ENCODE measurements at places on chromosomes 5 and 9.

DNA sequence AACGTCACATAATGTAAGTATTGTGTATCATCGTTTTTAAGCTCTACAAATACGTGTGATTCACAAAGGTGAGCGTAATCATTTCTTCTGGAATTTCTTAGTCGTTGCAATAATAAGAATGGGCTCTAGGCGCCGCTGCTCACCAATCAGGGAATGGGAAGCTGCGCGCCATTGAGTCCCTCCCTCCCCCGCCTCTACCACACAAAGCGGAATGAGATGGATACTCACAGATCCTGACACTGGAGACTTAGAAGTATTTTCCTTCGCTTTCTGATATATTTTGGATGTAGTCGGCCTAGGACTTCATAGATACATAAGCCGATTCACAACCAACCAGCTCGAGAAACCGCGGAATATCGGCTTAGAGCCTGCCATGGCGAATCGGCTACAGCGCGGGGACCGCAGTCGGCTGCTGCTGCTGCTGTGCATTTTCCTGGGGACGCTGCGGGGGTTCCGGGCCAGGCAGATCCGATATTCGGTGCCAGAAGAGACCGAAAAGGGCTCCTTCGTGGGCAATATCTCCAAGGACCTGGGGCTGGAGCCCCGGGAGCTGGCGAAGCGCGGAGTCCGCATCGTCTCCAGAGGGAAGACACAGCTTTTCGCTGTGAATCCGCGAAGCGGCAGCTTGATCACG lies at the start of gene PCDHGA11:
TSS of gene PCDHGA11 (plus strand) at position 197 of the 634 bp plus-strand sequence. CDS start at position 374, 177 bp downstream.
- no peak for DNase-seq

- no peak for DNase-seq
Observed at GRCh38 chr5:140821375-140822280, at the start of gene PCDHA5. Gene PCDHA5 (plus strand): TSS chr5:140821613.

GRCh38 chr5:33448118-33448517 lies 7.4 kb downstream of the TARS1 start:
- DNase-seq: no peak

DNA sequence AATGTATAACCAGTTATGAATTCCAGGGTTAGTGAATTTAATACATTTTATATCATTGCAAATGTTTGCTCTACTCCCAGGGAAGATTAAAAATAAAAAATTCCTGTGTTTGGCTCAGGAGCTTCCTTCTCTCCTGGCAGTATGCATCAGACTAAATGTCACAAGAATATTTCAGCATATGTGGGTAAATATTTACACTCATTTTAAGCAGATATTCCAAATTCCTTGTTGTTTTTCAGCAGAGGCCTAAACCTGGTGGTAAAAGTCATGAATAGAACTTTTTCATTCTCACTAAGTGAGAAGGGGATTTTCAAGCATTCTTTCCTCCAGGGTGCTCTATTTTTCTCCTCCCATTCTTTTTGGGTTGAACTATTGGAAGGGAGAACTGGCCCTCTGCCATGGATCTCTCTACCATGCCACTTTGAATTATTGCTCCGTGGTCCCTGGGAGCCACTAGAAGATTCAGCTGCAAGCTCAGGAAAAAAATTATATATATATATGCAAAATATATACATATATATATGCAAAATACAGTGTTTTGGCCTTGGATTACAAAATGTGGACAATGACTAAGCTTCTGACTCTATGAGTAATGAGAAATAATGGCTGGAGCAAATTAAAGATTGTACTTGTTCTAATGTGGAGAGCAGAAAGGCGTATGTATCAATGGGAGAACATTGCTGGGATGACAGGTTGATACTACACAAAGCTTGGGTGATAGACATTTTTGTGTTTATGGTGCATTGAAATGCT lies 180.6 kb upstream of the PAPPA start:
- DNase-seq: no peak

GRCh38 chr5:74575741-74576538 lies 64.6 kb downstream of the ENC1 start:
- no peak for DNase-seq

- peak; percentile 69 for DNase-seq
Observed at GRCh38 chr9:17810728-17811571, 232.1 kb downstream of the SH3GL2 start.

- DNase-seq: no peak
Observed at GRCh38 chr5:62296998-62297397, 9.0 kb upstream of the KIF2A start.

GRCh38 chr5:122181863-122182262 lies 52.5 kb downstream of the ZNF474 start:
- DNase-seq: no peak

- no peak for DNase-seq
Observed at GRCh38 chr9:36045610-36046009, 8.9 kb downstream of the RECK start.

DNA sequence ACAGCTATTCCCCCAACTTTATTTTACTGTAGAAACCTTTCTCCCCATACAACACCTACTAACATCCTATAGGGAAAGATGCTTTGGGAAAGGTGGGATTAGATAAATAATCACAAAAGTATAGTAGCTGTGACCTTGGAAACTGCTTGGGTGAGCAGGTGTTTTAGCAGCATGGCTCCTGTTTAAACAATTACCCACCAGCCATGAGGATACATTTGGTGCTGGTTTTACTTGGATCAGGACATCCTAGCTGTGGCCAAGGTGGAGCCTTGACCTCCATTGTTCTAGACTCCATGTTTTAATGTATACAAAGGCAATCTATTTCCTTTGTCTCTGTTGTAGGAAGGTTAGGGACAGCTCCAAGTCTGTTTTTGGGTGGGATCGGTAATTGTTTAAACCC lies 56.8 kb upstream of the ALDH1B1 start:
- DNase-seq: no peak

- no peak for DNase-seq
Observed at GRCh38 chr5:139955053-139955605, 88.0 kb downstream of the NRG2 start.

DNA sequence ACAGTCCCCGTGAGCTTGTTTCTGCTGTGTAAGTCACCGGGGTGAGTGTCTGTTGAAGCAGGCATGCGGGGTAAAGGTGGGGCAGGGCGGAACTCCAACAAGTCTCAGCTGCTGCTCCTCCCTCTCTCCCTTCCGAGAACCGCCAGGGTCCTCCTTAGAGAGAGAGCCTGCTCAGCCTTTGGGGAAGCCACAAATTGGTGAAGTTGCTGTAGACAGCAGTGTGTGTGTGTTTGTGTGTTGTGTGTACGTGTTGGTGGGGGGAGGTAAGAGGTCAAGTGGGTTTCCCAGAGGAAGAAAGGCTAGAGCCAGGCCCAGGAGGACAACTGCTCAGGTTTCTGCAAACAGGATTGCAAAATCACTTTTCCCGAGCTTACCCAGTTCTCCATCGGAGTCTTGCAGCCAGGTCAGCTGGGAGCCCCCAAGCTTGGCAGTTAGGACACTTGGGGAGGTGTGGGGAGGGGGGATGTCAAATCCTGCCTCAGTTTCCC lies 38.9 kb upstream of the DAB2IP start:
- DNase-seq: no peak

DNA sequence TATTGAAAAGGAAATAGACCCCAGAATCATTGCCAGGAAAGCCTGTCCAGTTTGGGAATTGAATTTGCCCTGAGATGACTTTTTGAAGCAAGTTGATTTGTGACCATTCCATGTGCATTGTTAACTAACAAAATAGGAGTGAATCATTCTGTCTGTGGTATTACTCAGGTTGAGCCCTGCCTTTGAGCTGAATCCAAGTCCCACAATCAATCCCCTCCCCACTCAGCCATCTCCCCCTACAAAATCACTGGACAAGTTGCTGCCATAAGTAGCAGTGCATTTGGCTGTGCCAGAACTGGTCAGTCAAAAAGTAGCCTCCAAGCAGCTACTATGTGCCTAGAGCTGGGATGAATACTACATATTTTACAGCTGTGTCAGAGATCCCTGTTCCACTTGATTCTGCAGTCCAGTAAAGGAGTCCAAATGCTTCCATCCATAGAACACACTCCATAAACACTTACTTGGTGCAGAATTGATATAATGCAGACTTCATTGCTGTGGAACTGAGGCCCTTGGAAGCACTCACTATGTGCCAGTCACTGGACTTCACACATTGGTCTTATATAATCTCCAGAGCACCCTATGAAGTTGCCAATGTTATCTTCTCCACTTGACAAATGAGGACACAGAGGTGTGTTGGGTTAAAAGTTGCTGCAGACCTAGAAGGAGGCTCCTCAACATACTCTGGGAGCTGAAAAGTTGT lies 96.1 kb downstream of the ZNF462 start:
- no peak for DNase-seq

DNA sequence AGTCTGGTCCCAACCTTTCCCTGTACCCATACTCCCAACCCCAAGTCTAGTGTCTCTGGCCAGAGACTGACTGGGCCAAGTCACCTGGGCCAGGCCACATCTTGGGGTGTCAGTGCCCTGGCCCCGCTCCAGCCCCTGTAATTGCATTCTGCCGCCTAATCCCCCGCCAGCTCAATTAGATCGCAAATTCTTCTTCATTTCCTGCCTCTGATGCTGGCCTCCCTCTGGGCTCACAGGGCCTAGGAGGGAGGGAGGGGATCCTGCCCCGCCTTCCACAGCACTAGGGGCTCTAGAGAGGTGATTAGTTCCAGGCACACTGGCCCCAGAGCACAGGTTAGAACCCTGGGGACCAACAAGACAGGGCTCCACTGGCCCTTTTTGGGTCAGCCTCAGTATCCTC lies 5.5 kb downstream of the CXXC5 start:
- DNase-seq: no peak

- DNase-seq: no peak
Observed at GRCh38 chr5:90930756-90931431, 372.3 kb downstream of the ADGRV1 start.

DNA sequence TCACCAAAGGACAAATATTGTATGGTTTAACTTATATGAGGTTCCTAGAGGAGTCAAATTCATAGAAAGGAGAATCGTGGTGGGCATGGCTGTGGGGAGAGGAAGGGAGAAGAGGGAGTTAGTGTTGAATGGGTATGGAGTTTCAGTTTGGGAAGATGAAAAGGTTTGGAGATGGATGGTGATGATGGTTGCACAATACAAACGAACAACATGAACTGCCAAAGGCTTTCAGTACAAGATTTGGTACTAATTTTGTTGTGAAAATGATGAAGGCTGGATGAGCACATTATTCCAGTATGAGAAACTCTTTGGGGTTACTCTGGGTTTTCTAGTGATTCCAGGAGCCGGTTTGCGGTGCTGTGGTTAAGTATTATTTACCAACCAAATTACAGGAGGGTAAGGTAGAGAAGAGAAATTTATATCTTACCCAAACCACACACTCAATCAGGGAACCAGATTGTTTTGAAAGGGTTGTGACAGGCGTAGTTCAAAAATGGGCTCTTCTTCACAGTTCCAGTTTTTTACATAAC lies 112.0 kb upstream of the TBC1D2 start:
- DNase-seq: no peak

GRCh38 chr9:98284754-98285153 lies 29.3 kb upstream of the TBC1D2 start:
- no peak for DNase-seq

DNA sequence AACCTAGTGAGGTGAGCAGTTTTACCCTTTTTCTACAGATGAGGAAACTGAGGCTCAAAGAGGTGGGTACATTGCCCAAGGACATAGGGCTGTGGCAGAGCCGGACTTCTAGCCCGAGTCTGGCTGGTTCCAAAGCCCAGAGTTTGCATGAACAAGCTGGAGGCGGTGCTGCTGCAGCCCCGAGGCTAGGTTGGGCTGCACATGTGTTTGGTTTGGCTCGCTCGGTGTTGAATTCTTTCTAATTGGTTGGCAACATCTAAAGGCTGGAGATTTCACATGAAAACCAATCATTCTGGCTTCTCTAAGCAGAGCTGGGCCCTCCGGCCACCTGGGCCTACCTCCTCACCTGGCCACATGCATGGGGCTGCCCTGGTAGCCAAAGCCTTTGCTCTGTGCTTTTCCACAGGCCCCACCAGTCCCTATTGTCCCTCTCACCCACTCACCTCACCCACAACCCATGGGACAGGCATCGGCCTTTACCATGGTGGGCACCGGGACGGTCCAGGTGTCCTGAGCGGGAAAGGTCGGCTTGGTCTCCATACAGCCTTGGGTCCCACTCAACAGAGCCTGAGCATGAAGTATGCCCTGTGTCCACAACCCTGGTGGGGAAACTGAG lies 262.3 kb downstream of the NSG2 start:
- DNase-seq: no peak

GRCh38 chr9:89810431-89810830 lies 205.6 kb downstream of the GADD45G start:
- no peak for DNase-seq

DNA sequence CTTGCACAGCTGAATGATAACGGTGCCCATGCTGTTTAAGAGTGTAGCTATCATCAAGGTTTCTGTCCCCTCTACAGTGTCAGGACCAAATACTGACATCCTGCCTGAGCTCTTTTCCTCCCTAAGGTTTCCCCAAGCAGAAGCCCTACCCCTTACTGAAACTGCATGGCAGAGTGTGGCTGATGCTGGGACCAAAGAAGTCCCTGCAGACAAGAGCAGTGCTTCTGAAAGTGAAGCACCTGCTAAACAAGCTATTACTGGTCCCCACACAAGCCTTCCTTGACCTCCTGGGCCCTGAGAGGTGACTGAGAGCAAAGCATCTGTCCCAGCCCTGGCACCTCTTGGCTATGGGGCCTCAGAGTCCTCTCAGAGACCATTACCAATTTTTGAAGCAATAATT lies 56.1 kb downstream of the CFAP90 start:
- no peak for DNase-seq

GRCh38 chr5:171736976-171737891 lies 48.4 kb upstream of the SMIM23 start:
- DNase-seq: no peak

DNA sequence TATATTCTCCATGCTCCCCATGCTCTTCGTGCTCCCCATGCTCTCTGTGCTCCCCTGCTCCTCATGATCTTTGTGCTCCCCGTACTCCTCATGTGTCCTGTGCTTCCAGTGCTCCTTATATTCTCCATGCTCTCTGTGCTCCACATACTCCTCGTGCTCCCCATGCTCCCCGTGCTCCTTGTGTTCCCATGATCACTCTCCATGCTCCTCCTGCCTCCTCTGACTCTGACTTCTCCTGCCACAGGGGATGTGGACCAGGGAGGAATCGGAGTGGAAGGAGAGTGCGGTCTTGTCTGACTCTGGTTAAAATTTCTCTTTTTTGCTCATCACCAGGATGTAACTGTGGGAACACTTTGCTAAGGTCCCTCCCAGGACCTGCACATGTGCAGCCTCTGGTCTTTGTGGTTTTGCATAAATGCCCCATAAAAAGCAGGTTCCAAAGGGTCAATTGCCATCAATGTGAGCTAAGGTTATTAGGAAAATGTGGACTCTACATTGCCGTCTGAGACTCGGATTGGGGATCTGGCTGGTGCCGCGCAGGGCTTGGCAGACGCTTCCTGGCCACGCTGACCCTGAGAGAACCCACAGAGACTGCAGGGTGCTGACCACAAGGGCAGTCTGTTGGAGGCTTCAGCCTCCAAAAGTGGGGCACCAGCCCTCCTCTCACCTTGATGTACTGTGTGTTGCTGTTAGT lies 52.5 kb downstream of the TRIP13 start:
- no peak for DNase-seq

DNA sequence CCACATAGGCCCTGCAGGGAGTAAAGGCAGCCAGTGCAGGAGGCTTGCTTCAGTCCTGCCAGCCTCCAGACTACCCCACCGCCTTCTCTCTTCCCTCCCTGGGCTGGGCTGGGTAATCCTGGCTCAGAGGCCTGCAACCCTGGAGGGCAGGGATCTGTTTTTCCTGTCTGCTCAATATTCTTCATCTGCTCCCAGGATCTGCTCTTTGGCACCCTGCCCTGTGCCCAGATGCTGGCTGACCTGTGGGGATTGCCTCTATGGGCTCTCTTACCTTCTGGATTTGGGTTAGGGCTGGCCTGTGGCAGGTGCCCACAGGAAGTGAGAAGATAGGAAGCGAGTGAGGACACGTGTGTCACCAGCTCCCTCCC lies 7.3 kb upstream of the ANGPTL2 start:
- no peak for DNase-seq
